Stimulated activated CD8-positive, alpha-beta memory T cell treated with anti-CD3 and anti-CD28 coated beads, Interleukin-7, amount 100 ng/mL, for 48 hours (primary cell): ENCODE measurements at places on chromosomes 2 and 18.

DNA sequence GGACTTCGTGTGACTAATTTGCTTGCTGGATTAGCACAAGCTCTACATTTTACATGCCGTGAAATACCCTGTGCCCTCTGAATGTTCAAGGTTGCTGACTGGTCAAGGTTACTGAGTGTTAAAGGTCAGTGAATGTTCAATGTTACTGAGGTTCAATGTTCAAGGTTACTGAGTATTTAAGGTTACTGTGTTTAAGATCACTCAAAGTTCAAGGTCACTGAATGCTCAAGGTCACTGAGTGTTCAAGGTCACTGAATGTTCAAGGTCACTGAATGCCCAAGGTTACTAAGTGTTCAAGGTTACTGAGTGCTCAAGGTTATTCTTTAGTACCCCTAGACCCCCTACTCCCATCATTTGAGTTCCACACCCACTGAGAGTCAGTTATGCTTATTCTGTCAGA lies 277.6 kb downstream of the CLIP4 start:
- no peak for DNase-seq

DNA sequence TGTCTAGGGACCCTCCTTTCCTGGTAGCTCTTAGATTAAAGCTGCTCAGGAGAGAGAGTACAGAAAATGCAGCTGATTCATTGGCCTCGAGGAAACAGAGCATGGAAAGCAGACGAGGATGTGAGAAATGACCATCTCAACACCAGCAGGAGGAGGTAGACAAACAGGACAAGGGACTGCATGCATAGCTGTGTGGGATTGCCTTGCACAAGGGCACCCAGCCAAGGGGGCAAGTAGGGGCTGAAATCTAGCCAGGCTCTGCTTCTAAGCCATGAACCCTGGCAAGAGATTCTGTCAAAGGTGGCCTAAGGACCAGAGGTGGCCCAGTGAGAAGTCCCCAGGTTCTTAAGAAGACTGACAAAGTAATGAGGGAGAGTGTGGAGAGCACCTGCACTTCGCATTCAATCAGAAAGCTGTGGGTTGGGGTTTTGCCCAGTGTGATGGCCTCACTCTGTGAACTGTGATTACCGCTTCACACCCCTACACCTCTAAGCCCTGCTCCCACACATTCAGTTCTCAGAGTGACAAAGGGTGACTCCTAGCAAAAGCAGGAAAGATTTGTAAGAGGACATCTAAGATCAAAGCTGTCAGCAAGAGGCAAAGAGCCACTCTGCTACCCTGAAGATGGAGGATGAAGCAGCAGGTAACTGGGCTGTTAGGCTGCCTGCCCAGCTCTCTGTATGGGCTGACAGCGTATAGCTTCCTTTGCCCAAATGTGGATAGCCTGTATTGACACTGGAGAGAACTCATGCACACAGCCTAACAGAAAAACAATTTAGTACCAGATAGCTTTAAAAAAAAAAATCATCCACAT lies 151.3 kb upstream of the PELI1 start:
- peak; percentile 22 for DNase-seq

DNA sequence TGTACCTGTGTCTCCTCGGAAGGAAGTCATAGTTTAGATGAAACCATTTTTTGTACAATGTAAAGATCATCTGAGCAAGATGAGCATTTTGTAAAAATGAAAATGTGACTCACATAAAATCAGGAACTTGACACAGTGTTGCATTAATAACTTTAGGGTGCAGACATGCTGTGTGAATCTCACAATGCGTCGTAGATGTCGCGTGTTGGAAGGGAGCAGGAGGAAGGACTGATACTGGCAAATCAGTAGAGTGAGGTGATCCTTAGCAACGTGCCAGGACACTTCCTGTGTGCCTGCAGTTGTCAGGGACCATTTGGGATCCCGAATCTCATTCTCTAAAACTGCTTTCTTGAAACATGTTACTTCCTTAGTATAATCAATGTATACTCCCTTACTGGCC lies 103.1 kb downstream of the SH3BP4 start:
- no peak for DNase-seq

DNA sequence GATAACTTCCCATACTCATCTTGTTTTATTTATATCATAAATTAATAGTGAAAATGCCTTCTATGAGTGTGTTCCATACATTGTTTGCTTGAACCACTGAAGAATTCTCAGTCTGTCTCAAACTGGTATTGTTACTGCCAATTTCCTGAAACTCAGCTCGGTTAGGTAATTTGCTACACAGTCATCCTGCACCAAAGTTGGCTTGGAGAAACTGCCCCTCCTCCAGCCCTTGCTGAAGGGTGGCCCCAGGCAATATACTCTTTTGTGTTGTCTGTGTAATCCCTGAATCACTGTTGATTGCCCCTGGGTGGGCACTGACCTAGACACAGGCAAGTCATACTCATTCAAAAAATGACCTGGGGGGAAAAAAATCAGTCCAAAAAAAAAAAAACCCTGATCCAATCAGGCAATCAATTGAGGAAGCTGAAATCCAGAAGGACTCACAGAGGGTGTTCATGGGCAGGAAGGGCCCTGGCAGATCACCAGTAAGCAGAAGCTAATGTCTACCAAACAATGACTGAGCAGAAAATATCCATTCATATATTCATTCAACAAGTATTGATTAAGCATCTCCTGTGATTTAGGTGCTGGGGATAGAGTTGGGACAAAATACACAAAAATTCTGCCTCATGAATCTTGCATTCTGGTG lies 3.8 kb upstream of the SESTD1 start:
- no peak for DNase-seq

- DNase-seq: no peak
Observed at GRCh38 chr18:76013057-76013456, 482.0 kb downstream of the ZNF516 start.

- no peak for DNase-seq
Observed at GRCh38 chr2:238060096-238060541, 682 bp upstream of the SCLY start.

DNA sequence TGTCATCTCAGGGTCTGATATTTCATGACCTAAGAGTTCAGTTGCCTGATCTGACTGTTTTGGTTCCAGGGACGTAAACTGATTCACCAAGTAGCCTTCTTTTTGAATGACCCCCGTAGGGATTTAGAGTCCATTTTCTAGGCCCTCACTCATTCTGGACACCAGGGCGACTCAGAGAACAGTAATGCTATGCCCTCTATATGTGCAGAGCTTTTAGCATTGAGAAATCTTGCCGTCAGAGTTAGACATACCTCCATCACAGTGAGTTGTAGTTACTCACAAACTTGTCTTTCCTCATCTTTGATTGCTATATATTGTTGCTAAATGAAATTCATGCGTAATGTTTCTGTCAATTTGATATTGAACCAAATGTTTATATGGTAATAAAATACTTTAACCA lies 92.3 kb downstream of the OSBPL6 start:
- no peak for DNase-seq

DNA sequence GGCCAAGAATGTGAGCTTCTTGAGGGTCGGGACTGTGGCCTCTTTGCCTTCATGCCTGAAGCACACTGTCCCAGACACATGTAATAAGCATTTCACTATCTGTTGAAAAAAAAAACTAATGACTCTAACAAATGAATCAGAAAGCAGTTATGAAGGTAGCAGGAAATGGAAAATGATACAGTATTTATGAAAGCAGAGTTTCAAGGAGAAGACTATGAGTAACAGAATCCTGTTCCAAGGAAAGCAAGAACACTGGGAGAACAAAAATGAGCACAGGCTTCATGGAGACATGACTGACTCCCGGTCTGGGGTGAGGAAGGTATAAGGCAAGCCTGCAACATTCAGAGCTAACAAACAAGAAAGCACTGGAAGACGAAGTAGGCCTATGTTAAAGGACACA lies 190.8 kb downstream of the RNF152 start:
- DNase-seq: no peak

DNA sequence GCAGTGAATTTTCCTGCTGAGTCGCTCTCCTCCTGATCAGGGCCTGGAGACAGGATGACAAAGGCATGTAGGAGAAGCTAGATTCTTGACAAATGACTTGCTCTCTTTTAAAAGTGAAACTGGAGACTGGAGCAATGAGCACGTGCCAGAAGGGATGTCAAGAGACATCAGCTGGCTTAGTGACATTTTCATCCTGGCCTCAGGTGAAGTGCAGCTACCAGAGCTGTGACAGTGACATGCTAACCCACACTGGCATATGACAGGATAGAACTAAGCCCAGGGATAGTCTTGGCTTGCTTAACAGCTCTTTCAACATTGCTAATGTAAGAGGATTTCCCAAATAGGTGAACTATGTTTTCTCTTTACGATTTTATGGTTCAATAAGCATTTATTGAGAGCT lies 757.5 kb upstream of the DDX18 start:
- no peak for DNase-seq

DNA sequence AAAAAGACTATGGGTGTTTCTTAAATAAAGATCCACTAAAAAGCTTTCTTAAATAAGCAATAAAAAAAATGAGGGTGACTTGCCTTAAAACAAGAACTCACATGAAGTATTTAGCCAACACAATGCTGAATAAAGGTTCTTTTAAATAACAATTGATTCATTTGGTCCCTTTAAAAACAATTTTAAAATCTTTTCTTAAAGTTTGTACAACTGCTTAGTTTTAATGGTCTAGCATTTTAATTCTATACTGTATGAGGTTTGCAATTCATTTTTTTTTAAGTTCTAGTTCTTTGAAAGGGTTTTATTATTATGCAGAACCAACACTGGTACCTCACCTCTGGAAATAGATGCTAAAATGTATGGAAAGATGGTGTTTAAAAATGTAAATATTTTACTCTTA lies 1017.5 kb downstream of the LRP1B start:
- DNase-seq: no peak

- no peak for DNase-seq
Observed at GRCh38 chr2:127182626-127183458, 37.3 kb downstream of the CYP27C1 start.

GRCh38 chr2:134395779-134396178 lies 141.9 kb downstream of the MGAT5 start:
- no peak for DNase-seq

DNA sequence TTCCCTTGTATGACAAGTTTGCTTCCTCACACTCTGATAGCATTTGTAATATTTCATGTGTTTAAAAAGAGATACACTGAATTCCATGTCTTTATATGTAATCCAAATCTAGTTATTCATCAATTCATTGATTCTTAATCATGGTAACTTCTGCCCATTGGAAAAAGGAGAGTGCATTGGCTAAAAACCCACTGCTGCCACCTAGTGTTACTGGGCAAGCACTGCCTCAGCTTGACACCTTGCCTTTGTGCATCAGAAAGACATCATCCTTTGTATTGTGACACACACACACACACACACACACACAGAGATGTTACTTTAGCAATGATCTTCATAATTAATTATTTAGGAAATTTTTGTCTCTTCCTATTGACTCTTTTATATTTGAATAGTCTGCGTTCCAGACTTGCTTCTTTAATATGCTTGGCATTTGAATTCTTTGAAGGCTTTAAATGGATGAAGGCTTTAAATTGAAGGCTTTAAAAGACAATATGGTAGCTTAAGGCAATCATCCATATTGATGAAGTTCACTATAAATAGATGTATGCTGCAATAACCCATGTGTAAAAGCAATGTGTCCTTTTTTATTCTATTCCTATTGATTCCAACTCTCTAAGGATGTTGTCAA lies 414.2 kb upstream of the CHST9 start:
- no peak for DNase-seq

DNA sequence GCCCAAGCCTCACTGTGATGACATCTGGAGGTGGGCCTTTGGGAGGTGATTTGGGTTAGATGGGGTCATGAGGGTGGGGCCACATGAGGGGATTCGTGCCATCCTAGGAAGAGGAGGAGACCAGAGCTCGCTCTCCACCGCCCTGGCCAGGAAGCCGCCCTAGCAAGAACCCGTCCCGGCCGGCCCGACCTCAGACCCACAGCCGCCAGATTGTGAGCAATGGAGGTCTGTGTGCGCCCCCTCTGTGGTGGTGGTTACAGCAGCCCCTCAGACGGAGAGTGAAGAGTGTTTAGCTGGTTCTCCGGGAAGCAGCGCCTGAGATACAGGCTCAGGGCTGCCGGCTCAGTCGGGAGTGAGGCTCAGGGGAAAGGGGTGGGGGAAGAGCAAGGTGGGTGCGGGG lies 83.3 kb downstream of the RTP5 start:
- no peak for DNase-seq

DNA sequence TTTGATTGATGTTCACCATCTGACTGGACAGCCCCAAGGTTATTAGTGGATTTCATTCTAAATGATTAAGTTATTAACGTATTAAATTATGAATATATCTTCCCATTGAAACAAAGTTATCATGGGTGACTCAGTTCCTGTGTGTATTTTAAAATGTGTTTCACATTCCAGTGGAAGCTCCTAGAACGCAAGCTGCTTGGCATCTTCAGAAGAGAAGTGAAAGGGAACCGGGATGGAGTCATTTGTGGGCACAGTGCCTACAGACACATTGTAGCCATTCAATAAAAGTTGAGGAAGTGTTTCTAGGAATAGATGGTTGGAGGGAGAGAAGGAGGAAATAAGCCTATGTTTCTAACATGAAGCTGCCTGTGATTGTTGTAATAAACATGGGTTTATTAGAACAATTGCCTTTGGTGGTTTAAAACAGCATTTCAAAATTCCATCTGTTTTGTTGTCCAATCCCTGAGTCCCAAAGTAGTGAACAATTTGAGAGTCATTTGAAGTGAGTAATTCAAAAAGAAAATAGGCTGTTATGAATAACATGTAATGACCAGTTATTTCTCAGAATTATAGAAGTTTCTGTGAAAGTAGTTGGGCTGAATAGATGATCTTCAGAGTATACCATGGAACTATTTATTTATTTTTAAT lies 143.5 kb downstream of the PKP4 start:
- no peak for DNase-seq

GRCh38 chr2:58271826-58272225 lies 30.7 kb upstream of the FANCL start:
- DNase-seq: no peak

GRCh38 chr2:132390076-132390475 lies 26.5 kb upstream of the GPR39 start:
- no peak for DNase-seq

- DNase-seq: no peak
Observed at GRCh38 chr2:54504866-54505265, 48.7 kb downstream of the SPTBN1 start.

DNA sequence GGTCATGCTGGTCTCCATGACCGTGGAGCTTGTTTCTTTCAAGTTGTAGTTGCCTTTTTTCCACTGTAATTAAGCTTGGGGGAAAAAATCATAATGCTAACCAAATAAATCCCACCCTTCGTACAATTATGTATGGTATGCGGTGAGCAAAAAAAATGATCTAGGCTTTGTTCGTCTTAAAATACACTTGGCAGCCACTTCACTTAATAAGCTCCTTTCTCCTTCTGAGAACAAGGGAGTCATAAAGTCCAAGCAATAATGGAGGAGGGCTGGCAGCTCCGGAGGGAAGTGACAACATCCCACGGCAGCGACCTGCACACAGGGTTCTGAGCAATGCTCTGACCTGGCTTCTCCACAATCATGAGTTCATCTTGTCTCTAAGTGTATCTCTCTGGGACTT lies 91.2 kb upstream of the KLHL29 start:
- DNase-seq: no peak

- DNase-seq: no peak
Observed at GRCh38 chr2:216004697-216005283, 8.6 kb downstream of the MREG start.

GRCh38 chr2:15226661-15227060 lies 334.5 kb downstream of the NBAS start:
- DNase-seq: no peak

GRCh38 chr2:119264781-119265692 lies 41.4 kb downstream of the STEAP3 start:
- no peak for DNase-seq
